CD4-positive, alpha-beta T cell treated with Interleukin-4 for 4 hours (primary cell): ENCODE measurements at places on chromosomes 5 and 9.

- peak; percentile 92 for DNase-seq
Measured at GRCh38 chr9:272251-273213, 57.9 kb downstream of the DOCK8 start.

DNA sequence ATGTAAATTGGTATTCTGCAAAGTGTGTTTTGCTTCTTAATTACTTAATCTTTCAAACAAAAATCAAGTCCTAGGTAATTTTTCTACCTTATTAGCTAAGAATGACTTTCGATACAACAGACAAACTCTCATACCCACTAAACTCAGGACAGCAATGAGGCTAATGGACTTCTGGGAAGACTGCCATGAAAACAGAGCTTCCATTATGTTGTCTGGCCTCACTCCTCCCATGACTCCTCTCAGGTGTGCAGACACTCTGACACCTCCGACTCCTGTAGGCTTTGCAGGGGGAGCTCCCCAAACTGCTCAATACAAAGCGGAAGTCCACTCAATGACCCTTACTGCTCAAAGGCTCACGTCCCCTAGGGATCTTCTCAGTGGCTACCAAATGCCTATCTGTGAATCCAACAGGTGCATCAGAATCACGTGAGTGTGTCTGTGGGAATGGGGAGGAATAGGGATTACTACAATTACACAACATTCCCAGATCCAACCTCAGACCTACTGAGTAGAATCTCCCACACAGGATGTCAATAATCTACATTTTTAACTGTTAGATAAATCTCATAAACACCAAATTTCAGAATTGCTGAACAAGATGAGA, 289.9 kb downstream of the RAB3C start:
- no peak for DNase-seq

DNA sequence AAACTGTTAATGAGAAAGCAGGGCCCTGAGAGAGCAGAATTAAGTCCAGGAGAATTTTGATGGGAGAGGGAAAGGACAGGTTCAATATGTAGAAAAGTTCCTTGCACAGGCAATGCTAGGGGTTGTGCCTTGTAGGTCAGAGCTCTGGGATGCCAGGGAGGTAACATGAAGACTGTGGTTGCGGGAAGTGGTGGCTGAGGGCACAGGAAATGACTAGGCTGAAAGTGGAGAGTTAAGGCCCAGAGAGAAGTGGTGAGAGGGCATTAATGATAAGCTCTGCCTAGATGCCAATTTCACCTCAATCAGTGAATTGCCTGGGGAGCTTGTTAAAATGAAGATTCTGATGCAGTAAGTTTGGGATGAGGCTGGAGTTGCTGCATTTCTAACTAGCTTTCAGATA, 31.5 kb upstream of the PPP3R2 start:
- no peak for DNase-seq

DNA sequence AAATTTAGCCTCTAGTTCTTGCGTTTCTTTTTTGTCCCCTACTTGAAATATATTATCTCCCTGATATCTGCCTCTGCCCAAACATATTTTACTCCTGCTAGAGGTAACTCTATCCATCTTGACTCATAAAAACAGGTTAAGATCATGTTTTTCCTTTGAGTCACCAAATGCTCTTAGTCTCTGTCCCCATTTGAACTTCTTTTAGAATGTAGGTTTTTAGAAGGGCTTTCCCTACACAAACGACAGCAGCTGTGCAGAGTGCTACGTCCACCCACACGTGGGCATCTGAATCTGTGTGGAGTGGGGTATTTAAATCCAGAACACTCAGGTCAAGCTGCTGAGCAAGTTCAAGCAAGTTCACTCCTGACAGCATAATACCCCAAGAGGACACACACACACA, 2.2 kb downstream of the HSD17B3 start:
- DNase-seq: no peak

DNA sequence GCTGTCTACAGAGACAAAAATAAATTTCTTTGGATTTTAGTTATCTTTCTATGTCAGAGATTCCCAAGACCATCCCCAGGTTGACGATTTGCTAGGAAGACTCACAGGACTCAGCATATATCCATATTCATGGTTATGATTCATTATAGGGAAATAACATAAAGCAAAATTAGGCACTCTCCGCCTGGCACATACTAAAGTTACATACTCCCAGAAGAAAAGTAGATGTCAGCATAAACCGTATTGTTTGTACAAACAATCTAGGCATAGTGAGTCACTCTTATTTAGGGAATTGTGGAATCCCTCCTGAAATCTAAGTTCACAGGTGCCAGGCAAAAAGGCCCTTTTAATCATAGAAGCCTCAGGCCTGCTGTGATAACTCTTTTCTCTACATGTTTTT, 62.9 kb downstream of the INSL6 start:
- DNase-seq: no peak

DNA sequence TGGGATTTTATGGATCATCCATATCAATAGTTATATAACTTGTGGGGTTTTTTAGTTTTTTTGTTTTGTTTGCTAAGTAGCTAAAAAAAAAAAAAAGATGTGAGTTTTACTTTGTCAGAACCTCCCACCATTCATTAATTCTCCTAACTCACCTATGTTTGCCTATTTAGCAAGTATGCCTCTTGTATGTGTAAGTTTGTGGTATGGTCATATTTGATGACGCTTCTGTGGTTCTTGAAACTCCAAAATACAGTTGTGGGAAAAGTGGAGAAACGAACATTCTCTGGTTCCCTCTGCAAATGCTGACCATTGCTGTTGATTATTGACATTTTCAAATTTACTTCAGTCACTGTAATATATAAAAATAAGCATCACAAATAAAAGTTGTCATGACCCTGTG, 75.7 kb downstream of the PBX3 start:
- no peak for DNase-seq

- no peak for DNase-seq
Measured at GRCh38 chr9:111803924-111804323, 9.2 kb upstream of the SHOC1 start.

DNA sequence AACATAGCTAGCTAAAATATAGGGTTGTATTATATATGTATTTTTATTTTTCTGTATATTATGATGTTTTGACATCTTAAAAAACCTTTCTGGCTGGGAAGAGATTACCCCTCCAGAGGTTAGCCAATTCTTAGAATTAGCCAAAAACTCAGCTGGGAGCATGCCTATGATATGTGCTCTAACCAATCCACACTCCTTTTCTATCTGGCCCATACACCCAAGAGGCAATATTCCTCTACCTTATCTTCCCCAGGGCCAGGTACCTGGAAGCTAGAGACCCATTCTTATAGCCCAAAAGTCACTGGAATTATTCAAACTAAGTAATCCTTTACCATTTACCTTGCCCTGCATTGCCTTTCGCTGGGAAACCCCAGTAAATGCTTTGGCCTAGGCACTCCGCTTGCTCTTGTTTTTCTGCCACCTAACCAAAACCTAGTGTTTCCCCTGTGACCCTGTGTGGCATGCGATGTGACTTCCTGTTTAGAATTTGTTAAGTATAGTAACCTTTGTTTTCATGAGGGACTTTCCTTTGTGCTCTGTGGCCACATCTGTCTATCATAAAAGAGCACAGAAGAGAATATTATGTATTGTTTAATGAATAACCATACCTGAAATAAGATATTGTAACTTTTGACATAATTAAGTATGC, 37.4 kb downstream of the CSNK1G3 start:
- peak; percentile 87 for DNase-seq

GRCh38 chr5:128572051-128572929, 34.2 kb upstream of the FBN2 start:
- no peak for DNase-seq
